ENCODE measurements at places on chromosomes 6 and 20.

- DNase-seq, result no peak
Measured at GRCh38 chr20:52971498-52972189, 514 bp upstream of the TSHZ2 start.

DNA sequence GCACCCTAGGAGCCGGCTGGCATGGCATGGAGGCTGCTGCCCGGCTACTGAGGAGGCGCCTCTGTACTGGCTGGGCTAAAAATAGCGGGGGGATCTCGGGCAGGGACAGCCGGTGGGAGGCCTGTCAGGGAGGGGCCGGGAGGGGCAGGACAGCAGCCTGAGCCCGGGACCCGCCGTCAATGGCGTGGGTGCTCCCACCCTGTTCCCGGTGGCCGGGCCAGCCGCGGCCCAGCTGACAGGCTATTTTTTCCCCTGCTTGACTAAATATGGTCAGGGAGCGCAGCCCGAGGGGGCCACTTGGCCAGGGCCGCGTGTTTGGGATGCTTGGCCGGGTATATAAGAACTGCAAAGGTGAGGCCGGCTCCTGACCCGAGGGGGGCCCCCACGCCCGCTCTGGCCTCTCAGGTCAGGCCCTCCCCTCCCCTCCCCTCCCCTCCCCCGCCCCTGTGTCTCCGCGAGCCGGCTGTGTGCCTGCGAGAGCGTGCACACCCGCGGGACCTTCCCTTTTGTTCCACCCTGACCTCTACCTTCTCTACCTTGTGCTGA is 74.4 kb upstream of the GATA5 start:
- DNase-seq, result no peak

- no peak for DNase-seq
Measured at GRCh38 chr20:56369179-56369578, 10.4 kb downstream of the FAM210B start.

GRCh38 chr6:40163924-40164323 is 229.7 kb upstream of the MOCS1 start:
- no peak for DNase-seq

DNA sequence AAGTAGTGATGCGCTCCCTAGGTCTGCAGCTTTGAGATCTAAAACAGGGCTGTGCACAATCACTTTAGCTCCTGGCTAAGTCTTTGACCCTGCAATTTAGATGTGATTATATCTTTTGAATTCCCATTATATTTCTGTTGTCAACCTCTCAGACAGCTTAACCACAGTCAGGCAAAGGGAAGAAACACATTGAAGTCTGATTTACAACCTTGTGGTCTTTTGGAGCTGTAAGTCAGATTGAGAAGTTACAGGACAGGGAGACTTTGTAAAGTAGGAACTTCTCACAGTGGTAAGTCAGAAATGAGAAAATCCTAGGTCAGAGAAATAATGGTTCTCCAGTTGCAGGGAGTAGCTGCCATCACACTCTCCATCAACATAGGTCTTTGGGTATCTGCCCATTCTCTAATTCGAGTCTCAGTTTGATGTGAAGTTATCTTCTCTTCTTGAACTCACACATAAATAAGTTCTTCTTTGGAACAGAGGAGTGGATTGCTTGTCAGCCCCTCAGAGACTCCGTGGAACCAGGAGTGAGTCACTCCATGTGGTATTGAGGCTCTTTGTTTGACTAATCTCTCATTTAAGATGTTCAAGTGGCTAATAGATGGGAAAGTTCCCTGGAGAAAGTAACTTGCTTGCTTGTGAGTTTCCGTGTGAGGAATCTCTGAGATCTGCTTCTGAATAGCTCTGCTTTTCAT is 35.0 kb upstream of the SGK1 start:
- peak; percentile 73 for DNase-seq

DNA sequence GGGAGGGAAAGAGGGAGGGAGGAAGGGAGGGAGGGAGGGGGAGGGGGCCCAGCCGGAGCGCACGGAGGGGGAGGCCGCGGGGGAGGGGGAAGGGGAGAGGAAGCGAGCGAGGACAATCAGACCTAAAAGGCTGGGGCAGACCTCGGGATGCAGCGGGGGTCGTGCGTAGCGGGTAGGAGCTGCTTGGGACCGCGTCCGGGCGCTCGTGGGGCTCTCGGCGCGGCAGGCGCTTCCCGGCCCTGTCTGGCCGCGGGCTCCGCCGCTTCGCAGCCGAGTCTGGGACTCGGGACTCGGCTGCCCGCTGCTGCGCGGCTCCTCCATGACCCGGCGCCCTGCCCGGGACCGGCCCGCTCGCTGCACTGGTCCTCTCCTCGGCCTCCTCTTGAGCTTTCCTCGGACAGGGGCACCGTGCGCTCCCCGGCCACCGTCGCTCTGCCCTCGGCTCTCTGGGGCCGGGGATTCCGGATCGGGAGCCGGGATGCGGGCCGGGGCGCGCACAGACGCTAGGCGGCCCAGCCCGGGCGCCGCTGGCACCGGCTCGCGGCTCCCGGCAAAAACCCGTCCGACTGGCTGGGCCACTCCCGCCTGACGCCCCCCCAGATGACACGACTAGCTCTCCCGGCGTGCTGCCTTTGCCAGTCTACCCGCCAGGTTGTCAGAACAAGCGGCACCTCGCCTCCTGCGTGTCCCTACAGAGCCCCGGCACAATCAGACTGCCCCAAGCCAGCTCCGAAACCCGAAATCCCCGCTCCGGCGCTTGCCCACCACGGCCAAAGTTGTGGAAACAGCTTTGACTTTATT is 2.2 kb downstream of the TFAP2A start:
- DNase-seq, result no peak

DNA sequence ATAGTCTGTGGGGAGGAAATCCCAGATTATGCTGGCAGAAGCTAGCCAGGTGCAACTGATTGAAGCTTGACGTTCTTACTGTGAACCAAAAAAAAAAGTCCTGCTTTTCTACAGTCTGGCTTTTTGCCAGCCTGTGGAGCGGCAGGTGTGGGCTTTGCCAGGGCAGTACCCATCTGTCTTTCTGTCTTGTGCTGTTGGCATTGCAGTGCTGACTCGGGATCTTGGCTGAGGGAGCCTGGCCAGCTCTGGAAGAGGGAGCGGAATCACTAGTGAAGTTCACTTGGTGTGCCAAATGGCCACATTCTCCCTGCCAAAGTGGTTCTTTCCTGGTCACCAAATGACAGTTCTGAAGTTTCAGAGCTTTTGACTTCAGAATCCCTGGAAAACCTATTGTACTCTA is 5.0 kb downstream of the KIF3B start:
- no peak for DNase-seq

Data from HFFc6 (cell line).